ENCODE measurements at places on chromosomes 13 and 19.
A peak's percentile ranks its signal among the peaks of the same experiment; 100 is the strongest.

GRCh38 chr13:33242984-33243617, 42.5 kb downstream of the STARD13 start:
- DNase-seq = no peak

DNA sequence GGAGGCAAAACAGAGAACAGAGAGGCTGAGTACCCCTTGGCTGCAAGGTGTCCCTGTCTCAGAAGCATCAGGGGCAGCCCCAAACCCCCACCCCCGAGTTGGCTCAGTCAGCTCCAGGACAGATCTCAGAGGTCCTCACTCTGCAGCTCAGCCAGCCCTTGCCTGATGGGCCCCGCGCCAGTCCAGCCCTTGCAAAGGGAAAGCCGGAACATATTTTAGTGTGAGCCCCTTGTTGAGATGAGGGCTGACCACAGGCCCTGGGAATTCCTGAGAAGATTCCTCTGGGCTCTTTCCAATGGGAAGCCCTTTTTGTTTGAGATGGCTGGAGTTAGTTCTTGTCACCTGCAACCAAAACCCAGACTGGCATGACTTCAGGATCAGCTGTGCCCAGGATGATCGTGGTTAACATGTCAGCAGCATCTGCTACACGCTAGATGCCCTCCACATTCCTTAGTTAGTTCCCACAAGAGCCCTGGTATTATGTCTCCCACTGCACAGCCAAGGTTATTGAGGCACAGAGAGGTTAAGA, 33.9 kb upstream of the CCNE1 start:
- no peak for DNase-seq

DNA sequence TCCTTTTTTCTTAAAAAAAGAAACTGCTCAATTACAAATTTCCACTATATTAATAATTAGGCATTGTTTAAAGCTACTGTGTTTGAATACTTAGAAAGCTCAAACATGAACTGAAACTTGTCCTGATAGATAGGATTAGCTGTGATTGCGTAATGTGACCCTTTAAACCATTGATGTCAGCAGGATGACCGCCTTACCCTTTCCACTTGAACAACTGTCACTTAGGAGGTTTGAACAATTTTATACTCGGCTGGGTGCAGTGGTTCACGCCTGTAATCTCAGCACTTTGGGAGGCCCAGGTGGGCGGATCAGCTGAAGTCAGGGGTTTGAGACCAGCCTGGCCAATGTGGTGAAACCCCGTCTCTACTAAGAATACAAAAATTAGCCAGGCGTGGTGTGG, 2.9 kb downstream of the LAMP1 start:
- no peak for DNase-seq

GRCh38 chr19:57350877-57351805, at the start of gene ZNF304:
TSS of gene ZNF304 (plus strand) at chr19:57351271. CDS start at chr19:57351665, 394 bp downstream.
- DNase-seq = peak; percentile 86

DNA sequence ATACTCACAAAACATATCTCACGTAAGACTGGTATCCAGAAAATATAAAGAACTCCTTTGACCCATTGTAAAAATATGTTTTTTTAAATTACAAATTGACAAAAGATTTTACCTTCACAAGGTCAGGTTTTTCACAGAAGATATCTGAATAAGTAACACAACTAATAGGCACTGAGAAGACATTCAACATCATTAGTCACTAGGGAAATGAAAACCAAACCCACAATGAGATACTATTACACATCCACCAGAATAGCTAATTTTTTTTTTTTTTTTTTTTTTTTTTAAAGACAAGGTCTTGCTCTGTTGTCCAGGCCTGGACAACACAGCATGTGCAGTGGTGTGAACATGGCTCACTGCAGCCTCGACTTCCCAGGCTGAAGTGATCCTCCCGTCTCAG, 157.5 kb downstream of the MIPEP start:
- no peak for DNase-seq

- no peak for DNase-seq
Measured at GRCh38 chr13:99970651-99971575, 654 bp downstream of the ZIC5 start.

Data from SK-N-DZ (cell line).